NCI-H524 treated with DMSO at 0.1 percent for 48 hours (cell line): ENCODE measurements at places on chromosomes 4 and X.

DNA sequence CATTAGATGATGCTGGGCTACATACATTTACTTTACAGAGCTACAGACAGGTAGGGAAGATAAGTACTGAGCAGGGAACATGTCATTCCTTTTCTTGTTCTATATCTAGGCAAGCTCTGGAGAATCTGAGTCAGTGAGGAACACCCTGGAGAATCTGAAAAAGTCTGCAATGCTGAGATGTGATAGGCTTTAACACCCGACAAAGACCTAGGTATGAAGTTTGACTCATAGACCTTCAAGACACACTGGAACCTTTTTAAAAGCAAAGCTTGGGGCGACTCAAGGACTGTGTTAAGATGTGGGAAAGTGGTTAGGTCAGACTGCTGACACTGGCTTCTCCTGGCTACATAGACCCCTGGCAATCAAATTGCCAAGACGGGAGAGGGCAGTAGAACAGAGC, 42.8 kb downstream of the OSTC start:
- DNase-seq: no peak

DNA sequence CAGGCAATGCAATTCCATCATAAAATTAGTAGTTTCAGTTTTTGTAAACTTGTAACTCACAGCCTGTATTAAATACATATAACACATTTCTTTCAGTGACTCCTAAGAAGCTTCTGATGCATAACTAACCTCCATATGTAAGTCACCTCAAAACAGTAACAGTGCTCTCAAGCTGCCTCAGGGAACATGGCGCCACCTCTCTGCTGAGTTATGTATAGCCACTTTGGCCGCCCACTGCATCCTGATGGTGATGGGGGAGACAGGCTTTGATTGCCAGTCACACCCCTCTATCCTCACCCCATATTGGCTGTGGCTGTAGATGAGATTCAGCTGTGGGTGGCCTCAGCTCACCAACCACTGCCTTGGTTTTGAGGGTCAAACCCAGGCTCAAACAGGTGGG, 54.3 kb downstream of the LRBA start:
- no peak for DNase-seq

GRCh38 chr4:128461291-128462102, 173.9 kb upstream of the PGRMC2 start:
- DNase-seq: peak; percentile 11

DNA sequence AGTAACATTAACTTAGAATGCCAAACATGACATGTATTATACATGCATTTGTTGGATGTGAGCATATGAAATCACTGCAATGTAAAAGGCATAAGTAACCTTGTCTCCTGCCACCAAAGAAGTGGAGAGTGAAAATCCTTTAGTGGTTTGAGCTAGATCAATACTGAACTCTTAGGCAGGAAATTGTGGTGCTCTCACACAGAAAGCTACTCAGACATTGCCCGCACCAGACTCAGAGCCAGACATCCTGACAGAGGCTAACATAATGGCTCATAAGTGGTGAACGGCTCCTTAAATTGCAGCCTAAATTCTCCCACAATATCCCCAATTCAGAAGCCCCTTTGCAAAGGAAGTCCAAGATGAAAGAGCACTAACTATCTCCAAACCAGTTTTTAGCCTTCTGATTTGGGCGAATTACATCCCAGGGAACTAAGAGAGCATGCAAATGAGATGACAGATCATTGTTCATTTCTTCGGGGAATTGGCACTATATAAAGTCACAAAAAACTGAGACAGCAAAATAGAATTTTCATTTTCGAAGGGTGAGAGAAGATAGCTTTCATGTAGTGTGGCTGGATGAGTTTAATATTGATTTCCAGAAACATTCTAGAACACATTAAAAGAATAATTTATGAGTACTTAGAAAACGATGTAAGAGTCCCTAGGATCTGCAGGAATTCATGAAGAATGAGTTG, 233.6 kb upstream of the RPS6KA3 start:
- no peak for DNase-seq

- peak; percentile 86 for DNase-seq
Measured at GRCh38 chrX:103063918-103064434, at the start of gene BEX1. Gene BEX1 (minus strand): TSS chrX:103064171. CDS start chrX:103063274, 897 bp downstream.

- no peak for DNase-seq
Measured at GRCh38 chr4:121239951-121240350, 75.8 kb upstream of the TNIP3 start.

DNA sequence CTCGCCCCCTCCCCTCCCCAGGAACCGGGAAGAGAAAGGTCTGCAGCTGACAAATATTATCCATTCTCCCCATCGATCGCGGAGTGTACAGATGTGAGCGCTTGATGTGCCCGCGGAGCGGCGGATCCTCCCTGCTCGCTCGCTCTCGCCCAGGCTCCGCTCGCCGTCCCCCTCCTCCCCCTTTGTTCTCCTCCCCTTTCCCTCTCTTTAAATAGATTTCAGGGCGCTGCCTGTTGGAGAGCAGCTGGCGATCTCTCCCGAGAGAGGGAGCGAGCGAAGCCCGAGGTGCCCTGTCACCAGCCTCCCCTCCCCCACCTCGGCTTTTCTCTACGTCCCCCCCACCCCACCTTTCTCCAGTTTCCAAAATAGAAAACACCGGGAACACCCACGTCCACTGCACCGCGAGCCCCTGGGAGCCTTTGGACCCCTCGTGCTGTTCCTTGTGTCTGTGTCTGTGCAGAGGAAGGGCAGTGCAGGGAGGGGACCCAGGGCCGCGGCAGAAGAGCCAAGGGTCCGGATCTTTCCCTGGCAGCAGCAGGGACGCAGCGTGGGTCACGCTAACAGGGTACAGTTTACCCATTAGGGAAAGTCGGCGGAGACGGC, 56.6 kb upstream of the BCOR start:
- peak; percentile 69 for DNase-seq

DNA sequence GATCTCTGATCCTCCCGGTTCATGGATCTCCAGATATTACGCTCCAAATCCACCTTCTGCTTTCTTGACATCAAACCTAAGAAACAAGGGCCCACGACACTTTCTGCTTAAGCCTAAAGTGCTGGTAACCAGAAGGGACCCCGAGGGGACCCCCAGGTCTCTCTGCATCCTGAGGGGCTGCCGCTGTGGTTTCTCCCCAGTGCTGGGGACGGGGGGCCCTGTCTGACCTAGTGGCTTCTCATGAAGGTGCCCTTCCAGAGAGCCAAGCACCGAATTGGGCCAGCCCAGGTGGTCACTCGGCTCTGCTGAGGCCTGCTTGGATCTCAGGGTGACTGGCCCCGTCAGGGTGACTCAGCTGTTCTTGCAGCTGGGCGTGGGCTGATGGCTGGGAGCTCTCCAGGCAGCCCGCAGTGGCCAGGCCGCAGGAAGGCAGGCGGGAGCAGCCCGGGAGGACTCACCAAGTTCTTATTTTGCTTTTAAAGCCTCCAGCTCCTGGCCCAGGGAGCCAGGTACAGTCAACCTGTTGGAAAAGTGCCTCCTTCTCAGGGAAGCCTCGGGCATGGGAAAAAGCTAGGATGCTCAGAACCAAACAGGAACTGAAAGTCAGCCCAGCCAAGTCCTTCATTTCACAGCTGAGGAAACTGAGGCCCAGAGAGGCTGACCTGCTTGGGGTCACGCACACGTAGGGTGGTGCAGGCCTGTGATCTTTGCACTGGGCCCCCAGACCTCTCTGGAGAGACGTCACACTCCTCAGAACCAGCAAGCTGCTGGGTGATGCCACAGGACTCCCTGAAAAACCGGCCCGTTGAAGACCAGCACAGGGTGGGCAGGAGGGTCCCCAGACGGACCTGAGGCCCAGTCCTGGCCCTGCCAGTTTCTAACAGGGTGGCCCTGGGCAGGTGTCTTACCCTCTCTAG, 16.7 kb downstream of the BLOC1S4 start:
- no peak for DNase-seq
